ENCODE measurements at places on chromosomes 7 and 10.

GRCh38 chr10:103555712-103556111, 62.2 kb downstream of the NEURL1 start:
- no peak for DNase-seq

DNA sequence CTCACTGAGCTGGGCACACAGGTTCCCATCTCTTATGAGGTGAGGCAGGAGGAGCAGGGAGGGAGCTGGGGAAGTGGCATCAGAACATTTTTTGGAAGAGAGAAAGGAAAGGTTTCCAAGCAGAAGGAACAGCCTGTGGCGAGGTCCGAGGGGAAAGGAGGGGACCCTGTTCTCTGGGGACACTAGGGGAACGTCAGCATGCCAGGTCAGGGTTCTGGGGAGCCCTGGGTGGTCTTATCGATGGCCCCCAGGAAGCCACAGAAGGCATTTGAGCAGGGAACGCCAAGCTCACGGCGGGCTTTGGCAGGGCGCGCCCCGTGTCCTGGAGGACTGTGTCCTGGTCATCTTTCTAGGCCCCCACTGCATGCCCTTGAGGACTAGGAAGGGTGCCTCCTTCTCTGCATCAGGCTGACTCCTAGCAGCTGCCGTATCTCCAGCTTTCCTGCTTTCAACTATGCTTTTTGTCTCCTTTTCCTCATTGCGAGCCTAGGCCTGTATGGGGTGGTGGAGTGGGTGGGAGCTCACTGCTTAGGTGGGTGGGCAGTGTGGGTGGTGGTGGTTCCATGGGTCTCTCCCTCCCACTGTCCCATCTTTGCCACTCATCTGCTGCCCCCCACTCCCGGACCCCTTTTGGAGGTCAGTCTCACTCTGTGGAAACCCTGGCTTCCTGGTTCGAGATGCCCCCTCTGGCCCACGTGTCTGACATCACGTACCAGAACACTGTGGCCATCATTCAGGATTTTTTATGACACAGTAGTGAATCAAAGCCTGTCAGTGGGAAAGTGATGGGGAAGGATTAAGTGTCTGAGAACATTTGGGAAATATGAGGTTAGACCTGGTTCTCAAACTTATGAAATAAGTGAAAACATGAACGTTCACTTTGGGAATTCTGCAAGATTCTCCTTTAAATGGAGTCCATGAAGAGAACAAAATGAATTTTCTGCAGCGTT, 89.1 kb downstream of the CUX1 start:
- no peak for DNase-seq

- no peak for DNase-seq
Measured at GRCh38 chr10:21757185-21757901, 223.3 kb downstream of the MLLT10 start.

GRCh38 chr7:33806298-33807154, 98.8 kb upstream of the BMPER start:
- DNase-seq, result no peak

DNA sequence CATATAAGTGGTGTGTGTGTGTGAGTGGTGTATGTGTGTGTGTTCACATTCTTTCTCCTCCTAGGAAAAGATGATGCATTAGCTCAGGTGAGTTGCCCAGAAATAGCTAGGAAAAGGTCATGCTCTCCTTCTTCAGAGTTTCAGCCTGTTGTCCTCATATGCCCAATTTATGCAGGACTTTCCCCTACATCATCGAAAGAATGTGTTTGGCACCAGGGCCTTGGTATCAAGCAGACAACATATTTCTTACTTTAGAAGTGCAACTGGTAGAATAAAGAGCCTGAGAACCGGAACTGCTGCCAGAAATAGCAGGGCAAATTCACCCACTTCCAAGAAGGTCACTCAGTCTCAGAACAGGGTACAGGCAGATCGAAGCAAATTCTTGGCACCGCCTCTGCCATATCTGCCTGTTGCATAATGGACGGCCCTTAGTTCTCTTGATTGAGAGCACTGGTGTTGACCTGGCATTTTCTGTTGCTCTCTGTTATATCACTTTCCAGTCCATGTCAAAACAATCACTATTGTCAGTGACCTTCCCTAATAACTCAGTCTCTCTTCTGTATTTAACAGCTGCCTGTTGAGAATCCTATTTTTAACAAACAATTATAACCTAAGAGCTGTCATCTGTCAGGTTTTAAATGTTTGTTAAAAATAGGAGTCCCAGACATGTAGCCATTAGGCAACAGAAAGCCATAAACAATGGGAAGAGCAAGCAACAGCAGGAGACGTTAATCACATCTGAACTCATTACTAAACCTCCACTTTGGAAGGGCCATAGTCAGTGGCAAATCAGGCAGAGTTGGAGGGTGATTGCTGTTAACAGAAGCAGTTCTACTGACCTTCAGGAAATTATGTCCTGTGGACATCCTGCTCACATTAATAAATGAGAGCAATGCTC, 20.7 kb downstream of the ADRB1 start:
- DNase-seq, result no peak

- DNase-seq, result no peak
Measured at GRCh38 chr7:70694434-70694970, 437.4 kb upstream of the GALNT17 start.

GRCh38 chr10:112950714-112951358, 789 bp downstream of the TCF7L2 start:
- DNase-seq, result no peak

- DNase-seq, result no peak
Measured at GRCh38 chr10:23457632-23458417, 18.9 kb downstream of the OTUD1 start.

DNA sequence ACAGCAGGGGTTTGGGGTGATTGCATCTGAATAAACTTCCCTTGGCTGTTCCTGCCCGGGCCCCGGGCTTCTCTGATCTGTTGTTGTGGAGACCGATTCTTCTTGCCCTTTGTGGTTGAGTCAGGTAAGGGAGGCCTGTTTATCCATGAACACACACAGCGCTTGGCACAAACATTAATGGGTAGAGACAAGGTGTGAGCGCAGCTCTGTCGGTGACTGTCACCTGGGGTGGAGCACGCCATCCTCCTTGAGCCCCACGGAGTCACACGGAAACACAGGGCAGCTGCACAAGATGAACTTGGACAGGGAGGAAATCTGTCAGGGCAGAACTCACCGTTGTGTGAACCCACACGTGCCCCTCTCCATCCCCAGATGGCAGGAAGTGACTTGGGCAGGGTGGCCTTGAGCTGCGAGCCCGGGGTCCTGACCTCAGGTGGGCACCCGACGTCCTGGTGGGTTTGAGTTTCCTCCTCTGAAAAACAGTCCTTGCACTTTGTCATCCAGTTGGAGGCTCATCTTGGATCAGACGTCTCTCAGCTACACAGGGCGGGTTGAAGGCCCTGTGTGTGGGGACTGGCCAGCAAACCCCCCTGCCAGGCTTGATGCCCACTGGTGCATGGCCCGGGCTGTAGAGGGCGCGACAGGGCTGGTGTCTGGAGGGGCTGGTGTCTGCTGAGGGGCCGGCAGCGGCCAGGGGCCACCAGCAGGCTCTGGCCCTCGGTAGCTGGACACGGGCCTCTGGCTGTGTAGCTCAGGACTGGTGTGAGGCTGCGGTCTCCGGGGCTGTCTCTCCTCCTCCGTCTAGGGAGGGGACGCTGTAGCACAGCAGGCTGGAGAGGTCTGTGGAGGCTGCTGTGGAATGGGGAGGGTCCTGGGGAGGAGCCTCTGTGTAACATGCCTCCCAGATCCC, 24.2 kb upstream of the SHH start:
- no peak for DNase-seq

GRCh38 chr7:23100697-23101096, 4.9 kb upstream of the KLHL7 start:
- DNase-seq, result no peak

DNA sequence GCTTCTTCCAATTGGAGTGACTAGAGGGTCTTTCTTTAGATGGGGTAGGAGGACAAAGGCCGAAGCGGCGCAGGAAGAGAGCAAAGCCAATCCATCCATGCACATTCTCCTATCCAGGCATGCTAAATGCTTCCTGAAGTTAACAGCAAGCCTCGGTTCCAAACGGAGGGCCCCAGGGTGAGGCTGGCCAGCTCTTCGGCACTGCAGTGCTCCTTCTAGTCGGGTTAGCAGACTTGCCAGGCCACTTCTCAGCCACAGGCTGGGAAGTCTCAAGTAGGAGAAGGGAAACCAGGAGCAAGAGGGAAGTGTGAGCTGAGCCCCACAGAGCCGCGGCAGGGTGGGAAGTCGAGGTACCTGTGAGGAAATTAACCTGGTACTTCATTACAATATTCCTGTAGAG, 253.8 kb upstream of the INHBA start:
- no peak for DNase-seq

DNA sequence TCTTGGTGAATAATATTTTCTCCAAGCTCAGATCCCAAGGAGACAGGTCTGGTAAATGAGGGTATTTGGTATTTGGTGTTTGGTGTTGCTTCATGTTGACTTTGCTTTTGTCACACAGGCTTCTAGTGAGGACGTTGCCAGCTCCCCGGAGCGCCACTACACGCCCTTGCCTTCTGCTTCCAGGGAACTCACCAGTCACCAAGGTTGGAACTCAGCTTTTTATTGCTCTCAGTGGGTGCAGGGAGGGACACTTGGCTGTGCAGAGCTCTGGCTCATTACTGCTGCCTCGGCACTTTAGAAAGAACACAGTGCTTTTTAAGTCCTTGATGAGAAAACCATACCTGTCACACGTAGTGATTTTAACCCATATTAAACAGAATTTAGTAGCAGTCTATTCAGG, 892.9 kb downstream of the LRMDA start:
- no peak for DNase-seq

DNA sequence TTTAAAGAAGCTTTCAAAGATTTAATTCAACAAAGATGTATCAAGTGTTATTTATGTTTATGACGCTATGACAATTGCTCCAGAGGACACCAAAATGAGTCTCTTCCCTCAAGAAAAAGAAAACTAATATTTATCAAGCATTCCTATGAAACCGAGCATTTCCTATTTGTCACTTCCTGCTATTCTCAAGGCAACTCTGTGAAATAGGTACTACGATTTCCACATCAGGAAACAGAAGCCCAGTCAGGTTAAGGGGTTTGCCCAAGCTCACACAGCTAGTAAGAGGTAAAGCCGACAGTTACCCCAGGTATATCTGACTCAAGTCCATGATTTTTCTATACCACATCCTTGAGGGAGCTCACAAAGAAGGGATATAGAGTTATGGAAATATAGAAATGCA, 85.9 kb downstream of the TRIL start:
- no peak for DNase-seq

DNA sequence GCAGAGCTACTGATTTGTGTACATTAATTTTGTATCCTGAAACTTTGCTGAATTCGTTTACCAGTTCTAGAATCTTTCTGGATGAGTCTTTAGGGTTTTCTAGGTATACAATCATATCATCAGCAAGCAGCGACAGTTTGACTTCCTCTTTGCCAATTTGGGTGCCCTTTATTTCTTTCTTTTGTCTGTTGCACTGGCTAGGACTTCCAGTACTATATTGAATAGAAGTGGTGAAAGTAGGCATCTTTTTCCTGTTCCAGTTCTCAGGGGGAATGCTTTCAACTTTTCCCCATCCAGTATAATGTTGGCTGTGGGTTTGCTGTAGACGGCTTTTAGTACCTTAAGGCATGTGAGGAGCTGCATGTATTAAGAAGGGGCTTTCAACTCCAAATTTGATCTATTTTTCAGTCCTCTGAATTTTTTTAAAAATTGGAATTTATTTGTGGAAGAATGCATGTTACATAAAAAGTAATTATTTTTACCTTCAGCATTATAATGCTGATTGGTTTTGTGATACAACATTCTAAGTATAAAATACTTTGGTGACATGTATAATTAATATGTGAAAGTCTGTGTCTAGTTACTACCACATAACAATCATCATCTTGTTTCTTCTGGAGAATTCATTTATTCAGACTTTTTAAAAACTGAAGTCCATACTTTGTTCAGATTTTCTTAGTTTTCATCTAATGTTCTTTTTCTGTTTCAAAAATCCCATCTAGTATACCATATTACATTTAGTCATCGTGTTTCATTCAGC, 49.6 kb downstream of the CPED1 start:
- no peak for DNase-seq

DNA sequence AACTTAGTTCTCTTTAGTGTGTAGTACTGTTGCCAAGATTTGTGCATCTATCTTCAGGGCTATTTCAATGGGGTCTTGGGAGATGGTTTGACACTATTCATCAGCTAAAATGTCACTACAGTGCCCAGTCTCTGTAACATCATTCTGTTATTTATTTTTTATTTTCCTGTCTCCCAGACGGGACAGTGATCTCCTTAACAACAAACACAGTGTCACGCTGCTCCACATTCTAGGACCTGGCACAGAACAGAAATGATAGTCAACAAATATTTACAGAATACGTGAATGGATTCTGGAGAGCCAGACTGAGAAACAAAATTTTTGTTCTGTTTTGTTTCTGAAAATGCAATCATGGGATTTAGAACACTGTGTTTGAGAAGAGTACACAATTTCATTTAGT, 937.7 kb upstream of the LRRN3 start:
- no peak for DNase-seq
